ENCODE measurements at places on chromosomes 5 and 9.

DNA sequence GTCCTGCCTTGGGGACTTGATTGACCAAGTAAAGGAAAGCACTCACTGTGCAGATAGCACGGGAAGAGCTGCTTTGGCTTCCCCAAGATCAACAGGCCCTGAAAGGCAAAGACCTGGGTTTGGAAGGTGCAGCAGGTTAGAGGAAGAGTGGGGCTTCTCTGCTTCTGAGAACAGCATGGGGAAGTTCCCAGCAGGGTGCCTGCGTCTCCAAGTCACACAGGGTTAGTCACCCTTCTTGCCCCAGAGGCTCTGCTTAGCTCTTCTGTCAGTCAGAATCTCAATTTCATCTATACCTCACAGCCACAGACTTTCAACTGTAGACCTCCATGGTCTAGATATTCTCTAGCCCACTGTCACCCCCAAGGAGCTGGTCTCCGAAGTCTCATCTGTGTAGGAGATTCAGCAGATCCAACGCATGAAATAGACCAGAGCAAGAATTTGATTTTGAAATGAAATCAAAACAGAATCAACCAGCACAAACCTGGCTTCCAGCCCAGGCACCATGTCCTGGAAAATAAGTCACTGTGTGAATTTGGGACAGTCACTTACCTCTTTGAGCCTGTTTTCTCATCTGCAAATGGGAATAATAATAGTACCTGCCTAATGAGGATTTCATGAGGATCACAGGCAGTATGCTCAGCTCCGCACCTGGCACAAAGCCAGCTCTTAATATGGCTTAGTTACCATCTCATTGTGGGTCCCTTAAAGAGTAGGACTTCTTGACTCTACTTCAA lies 64.0 kb downstream of the SFXN1 start:
- DNase-seq: no peak

DNA sequence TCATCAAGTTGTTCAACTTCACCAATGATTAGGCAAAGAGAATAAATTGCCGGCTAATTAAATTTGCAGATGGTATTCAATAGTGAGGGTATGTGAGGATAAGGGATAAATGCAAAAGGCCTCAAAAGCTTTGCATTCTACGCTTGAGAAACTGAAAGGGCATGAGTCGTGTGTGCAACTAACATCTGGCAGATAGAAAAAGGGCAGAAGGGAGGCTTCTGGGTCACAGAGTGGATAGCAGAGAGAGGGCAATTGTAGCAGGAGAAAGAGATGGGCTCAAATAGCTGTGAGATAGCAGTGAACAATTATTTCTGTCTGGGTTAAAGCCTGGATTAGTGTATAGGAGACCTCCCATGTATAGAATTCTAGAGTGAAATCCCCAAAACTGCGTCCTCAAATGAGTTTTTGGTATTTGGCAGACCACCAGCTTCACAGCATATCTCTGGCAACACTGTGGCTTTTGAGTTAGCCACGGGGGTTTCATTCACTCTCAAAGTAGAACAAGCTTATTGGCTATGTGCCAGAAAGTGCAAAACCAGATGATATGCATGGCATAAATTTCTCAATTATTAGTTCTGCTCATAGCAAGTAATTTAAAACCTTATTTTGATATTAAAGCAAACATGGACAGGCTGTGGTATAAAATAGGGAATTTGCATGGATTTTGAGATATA lies 586.3 kb downstream of the BRINP1 start:
- DNase-seq: no peak

- no peak for DNase-seq
These were observed 30.4 kb downstream of the SETX start for GRCh38 chr9:132324425-132324824.

DNA sequence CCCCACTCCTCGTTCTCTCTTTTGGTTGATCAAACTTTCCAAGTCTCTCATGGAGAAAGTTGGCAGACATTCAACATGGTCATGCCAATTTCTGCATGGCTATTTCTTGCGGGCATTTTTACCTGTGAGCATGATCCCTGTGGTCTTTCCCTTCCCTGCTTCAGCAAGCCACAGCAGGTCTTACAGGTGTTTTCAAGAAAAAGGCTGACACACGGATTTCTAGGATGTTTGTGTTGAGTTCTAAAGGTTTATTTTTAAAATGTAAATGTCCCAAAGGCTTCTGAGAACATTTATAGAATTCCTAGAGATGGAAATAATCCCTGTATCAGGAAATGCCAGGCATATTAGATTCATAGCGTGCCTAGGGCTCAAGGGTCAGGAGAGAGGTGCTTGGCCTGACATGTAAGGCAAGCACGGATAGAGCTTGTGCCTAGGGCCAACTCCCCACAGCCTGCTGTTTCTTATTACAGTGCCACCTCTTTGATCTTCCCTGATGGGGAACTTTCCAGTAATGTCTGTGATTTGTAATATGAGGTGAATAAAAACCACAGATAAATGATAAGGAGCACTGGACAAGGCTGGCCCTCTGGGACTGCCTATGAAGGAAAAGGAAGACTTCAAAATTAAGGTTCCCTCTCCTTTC lies 79.8 kb downstream of the MUSK start:
- no peak for DNase-seq

GRCh38 chr9:22054076-22054475 lies 45.0 kb upstream of the CDKN2B start:
- no peak for DNase-seq

DNA sequence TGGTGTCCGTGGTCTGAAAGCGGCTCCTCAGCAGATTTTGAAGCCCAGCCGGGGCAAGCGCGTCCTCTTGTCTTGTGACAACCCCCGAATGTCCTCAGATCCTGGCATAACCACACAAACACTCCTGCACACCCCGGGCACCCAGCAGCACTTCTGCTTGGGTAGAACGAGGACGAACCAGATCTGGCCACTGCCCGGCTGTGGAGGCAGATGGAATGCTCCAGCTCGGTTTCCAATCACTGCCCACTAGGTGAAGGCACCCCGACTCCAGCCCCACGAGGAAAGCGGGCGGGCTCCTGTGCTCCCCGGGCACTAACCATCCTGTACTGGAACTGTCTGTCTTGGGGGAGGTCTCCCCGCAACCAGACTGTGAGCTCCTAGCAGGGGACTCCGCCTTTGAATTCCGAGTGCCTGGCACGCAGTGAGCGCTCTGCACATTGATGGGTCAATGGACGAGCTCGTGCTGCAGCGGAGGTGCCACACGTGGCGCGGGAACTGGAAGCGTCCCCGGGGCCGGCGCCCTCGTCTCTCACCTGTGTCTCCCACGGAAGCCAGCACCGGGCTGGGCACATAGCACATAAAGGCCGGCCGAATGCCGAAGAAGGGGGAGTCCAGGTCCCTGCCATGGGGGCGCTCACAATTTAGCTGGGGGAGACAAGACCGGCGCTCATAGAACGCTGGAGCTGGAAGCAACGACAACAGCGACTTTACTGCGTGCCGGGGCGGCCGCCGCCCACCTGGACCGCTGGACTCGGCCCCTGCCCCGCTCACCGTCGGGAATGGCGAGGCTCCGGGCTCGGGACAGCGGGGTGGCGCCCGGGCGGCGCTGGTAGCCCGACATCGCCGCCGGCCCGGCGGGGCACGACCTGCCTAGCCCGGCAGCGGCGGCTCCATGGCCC lies 608 bp downstream of the ENTR1 start:
- DNase-seq: no peak

- no peak for DNase-seq
These were observed 2.8 kb downstream of the GBGT1 start for GRCh38 chr9:133160742-133161546.

DNA sequence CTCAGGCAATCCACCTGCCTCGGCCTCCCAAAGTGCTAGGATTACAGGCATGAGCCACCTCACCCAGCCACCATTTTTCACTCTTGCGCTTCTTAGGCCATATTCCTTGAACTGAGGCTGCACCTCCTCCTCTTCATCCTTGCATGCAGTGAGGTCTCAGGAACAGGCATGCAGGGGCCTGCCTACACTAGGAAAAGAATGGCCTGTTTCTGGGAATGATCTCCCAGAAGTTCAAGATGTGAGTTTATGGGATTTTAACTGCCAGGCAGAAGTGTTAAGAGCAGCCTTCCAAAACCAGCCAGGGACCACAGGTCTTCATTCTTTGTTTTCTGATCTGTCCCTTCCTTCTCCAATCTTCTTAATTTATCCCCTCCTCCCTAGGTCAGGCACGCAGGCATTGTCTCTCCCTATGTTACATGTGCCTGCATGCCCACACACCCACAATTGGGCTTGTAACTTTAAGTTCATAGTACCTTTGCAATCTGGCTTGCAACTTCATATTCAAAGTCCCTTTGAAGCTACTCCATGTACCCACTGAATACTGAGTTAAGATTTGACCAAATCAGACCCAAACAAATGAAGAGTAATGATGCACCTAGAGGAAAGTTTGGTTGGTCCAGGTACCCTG lies 10.5 kb upstream of the HSPA4 start:
- DNase-seq: no peak

DNA sequence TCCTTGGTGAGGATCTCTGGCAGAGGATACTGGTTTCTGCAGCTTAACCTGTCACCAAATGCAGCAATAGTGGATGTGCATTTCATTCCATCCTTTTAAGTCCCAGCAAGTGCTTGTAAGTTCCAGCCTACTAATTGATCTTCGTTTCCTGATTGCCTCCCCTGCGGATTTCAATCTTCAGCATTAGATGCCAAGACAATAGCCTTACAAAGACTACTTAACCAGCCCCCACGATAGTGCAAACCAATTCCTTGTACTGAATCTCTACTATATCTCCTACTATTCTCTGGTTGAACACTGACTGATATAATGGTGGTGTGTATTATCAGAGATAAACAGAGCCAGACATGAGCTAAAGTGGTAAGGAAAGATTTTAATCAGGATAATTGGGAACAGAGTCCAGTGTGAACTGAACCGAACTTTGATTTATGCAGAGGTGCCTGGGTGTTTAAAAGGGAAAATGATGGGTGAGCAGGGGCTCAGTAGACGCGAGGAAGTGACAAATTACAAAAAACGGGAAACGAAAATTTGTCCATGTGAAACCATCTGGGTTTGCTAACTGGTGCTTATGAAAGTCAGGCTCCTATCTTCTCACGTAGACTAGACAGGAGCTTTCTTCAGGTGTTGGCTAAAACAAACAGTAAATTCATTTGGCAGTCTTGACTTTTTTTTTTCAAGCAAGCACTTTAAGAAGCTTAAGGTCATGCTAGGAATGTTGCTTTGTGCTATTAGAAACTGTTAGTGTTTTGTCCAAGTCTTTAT lies 106.9 kb upstream of the ST8SIA4 start:
- DNase-seq: no peak

- DNase-seq: no peak
These were observed 478 bp downstream of the TEX10 start for GRCh38 chr9:100352201-100352726.

GRCh38 chr5:17118631-17119030 lies 98.8 kb upstream of the BASP1 start:
- peak; percentile 88 for DNase-seq

DNA sequence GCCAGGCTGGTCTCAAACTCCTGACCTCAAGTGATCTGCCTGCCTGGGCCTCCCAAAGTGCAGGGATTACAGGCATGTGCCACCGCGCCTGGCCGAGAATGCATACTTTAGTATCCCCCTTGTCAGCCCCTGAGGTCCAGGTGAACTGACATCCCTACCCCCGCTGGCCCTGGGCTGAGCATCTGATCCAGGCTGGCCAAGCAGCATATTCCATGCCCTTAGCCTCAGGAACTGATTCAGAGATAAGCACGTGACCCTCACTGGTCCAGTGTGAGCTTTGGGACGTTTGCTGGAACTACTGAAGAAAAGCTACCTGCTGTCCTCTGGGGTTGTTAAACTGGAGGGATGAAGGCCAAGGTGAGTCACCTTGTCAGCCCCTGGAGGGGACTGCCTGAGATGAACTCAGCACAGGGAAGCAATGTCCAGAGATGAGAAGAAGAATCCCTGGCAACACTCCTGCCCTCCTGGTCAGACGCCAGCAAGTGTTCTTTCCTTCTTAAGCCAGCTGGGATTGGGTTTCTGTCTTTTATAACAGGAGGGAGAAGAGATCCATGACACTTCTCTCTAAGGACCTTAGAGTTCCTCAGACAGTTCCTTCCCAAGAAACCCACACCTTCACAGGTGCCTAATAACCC lies 59.1 kb upstream of the FBXW11 start:
- DNase-seq: no peak

GRCh38 chr9:82799286-82799685 lies 263.7 kb downstream of the RASEF start:
- DNase-seq: no peak

- DNase-seq: no peak
These were observed 1690.7 kb upstream of the CDH9 start for GRCh38 chr5:28729067-28729466.

- no peak for DNase-seq
These were observed 89.2 kb downstream of the ANKRD33B start for GRCh38 chr5:10653043-10653442.

GRCh38 chr5:74903165-74903787 lies 37.1 kb upstream of the FAM169A start:
- DNase-seq: no peak

DNA sequence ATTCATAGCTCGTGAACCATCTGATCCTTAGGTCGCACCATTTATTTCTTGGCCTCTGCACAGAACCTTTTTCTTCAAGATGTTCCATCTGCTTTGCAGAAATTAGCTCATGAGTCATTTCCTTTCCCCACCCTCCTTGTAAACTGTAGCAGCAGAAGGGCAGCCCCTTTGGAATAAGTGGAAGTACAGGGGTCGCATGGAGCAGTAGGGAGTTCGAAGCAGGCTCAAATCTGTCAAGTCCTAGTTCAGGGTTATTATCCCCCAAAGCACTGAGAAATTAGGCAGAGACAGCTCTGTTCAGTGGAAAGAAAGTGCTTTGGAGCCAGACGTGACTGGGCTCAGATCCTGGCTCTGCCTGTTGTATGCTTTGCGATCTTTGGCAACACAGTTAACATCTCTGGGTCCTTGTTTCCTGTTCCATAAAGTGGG lies 84.2 kb downstream of the SGCD start:
- peak; percentile 6 for DNase-seq

DNA sequence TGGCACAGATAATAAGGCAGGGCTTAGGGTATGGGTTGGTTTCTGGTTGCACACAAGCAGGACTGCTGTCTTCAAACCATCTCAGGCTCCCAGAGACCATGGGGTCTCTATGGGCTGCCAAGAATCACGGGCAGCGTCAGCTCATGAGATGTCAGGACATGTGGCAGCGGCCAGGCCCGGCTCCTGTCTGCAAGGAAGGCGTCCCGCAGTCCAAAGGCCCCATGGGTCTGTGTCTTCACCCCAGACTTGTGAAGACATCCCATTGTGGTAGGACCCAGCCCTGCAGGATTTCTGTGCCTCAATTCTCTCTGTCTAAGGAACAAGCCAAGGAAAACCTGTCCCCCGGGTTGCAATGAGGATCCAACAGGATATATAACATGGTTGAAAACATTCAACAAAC lies 32.6 kb downstream of the IPPK start:
- no peak for DNase-seq

GRCh38 chr5:135740475-135740874 lies 94.0 kb upstream of the SLC25A48 start:
- DNase-seq: no peak

GRCh38 chr5:77437194-77437593 lies 54.9 kb downstream of the WDR41 start:
- no peak for DNase-seq

GRCh38 chr5:171710451-171711024 lies 75.1 kb upstream of the SMIM23 start:
- no peak for DNase-seq

All from smooth muscle cell of the brain vasculature (primary cell).